Eye (tissue), 1 donor: ENCODE measurements at places on chromosomes 12 and 14.
A peak's percentile ranks its signal among the peaks of the same experiment; 100 is the strongest.

DNA sequence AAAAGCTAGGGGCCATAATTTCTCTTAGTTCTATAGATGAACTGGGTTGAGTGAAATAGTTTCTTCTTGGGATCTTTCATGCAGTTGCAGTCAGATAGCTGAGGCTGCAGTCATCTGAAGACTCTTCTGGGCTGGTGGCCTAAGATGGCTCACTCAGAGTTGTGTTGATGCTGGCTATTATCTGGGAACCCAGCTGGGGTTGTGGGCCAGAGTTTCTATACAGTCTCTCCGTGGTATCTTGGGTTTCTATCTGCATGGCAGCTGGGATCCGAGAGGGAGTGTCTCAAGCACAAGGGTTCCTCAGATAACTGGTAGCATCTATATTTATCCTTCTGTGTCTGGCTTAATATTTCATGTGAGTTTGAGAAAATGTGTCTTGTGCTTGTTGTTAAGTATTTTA, 21.1 kb downstream of the AVPR1A start:
- DNase-seq = no peak

- DNase-seq = peak; percentile 78
Measured at GRCh38 chr12:112198120-112198733, 72.9 kb downstream of the TRAFD1 start.

- peak; percentile 73 for DNase-seq
Measured at GRCh38 chr12:48023386-48023785, 19.1 kb upstream of the COL2A1 start.

- no peak for DNase-seq
Measured at GRCh38 chr12:52519387-52519703, 849 bp downstream of the KRT5 start.

DNA sequence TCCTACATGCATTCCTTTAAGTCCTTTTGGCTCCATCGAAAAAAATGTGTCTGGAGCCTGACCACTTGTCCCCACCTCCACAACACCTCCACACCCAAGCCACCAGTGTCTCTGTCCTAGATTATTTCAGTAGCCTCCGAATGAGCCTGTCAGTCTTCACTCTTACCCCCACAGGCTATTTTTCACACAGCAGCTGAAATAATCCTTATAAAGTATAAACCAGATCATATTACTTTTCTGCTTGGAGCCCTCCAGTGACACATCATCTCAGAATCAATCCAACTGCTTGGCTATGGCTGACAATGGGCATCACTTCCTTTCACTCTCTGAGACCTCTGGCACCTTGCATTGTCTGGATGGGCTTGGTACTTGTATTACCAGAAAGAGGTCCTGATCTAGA, 44.9 kb downstream of the BBS10 start:
- no peak for DNase-seq
